ENCODE measurements at places on chromosomes 4 and X.

GRCh38 chrX:149629730-149630387, 1.7 kb downstream of the TMEM185A start:
- no peak for DNase-seq

DNA sequence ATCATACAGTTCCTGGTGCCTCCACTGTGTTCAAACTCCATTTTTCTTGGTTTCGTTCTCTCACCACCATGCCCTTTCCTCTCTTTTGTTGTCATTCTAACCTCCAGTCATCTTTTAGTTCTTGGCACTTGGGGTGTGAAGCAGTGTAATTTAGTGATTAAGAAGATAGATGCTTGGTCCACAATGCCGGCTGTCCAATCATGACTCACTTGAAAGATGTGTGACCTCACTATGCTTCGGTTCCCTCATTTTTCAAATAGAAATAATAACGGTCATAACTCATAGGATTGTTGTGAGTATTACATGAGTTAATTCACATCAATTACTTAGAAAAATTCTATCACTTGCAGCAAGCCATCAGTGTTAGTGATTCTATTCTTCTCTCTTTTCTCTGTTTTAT, 327.8 kb downstream of the ADGRL3 start:
- DNase-seq = no peak

DNA sequence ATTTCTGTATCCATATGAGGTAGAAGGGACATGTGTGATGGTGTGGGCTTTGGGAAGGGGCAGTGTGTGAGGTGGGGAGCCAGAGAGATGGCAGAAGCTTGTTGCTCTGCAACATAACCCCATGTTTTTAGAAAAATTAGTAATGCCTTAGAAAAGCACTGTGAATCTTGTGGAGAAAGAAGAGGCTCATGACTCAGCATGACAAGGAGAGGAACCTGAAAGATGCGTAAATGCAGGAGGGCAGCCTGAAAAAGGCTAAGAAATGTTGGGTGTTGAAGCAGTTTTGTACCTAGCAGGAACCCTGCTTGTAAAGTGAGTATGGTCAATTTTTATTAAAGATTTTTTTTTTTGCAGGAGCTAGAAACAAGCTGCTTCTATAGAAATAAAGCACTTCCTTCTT, 59.8 kb downstream of the ARSJ start:
- no peak for DNase-seq

- DNase-seq = no peak
Measured at GRCh38 chr4:54228546-54228945, 547 bp upstream of the PDGFRA start.

GRCh38 chr4:38724475-38724808, 58.3 kb downstream of the TLR10 start:
- DNase-seq = no peak

- no peak for DNase-seq
Measured at GRCh38 chr4:125722009-125722408, 407.3 kb downstream of the FAT4 start.

DNA sequence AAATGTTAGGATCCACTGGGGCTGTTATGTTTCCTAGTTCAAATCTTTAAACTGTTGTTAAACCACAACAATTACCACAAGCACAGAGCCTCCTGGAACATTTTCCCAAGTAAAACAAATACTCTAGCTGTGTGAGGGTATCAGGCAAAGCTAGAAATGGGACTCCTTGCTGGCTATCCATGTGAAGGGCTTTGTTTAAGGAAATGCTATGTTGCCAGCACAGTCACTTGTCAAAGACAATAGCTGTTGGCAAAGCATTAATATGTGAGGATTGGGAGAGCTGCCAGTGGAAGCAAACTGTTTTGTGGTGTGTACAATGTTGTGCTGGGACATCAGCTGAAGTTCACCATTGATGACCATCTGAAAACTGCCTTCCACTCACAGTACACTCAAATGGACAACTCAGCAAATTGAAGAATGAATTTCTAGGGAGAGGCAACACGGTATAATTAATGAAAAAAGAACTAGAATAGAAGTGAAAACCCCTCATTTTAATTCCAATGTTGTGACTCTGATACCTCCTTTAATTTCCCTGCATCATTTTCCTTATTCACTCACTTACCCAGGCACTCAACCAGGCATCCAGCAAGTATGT, 100.8 kb downstream of the ANXA3 start:
- DNase-seq = no peak

GRCh38 chr4:159002950-159003349, 99.9 kb upstream of the RAPGEF2 start:
- no peak for DNase-seq

- DNase-seq = no peak
Measured at GRCh38 chr4:95256108-95256835, 292.5 kb downstream of the UNC5C start.

- no peak for DNase-seq
Measured at GRCh38 chr4:153790962-153791551, 2.2 kb upstream of the SFRP2 start.

DNA sequence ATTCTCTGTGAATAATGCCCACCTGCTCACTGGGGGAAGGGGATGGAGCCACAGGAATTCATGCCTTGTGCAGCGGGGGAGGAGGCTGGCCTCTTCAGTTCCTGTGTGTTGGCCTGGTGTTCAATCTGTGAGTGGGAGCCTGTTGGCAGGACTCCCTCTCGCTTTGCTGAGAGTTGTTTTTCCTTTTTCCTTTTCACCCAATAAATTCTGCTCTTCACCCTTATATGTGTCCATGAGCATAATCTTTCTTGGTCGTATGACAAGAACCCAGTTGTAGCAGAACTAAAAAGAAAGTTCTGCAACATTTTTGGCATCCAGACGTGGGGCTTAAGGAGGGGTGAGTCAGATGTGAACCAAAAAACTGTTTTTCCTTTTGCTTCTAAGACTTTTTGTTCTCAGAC, 235.2 kb upstream of the HDX start:
- DNase-seq = no peak

GRCh38 chr4:115675719-115676118, 562.3 kb upstream of the NDST4 start:
- no peak for DNase-seq

GRCh38 chr4:15150631-15151030, 148.3 kb downstream of the CPEB2 start:
- no peak for DNase-seq

GRCh38 chrX:117969328-117969727, 147.3 kb downstream of the KLHL13 start:
- no peak for DNase-seq

- no peak for DNase-seq
Measured at GRCh38 chrX:105168577-105168976, 51.9 kb downstream of the TEX13A start.

GRCh38 chr4:124947622-124948265, 235.2 kb upstream of the ANKRD50 start:
- no peak for DNase-seq

DNA sequence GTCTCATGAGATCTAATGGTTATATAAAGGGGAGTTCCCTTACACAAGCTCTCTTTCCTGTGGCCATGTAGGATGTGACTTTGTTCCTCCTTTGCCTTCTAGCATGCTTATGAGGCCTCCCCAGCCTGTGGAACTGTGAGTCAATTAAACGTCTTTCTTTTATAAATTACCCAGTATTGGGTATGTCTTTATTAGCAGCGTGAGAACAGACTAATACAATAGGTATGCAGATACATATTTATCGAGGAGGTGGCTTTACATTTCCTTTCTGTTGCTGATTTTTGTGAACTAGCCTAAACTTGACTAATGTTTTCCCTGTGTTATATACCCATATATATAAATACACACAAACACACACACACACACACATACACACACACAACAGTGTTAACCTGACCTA, 80.2 kb downstream of the VCX2 start:
- no peak for DNase-seq

GRCh38 chrX:23292354-23292987, 42.2 kb upstream of the PTCHD1 start:
- DNase-seq = no peak

GRCh38 chr4:2862528-2862927, 18.9 kb downstream of the ADD1 start:
- DNase-seq = no peak

- no peak for DNase-seq
Measured at GRCh38 chr4:112225157-112225556, 6.4 kb upstream of the AP1AR start.

Measured in HFF-Myc (cell line).